ENCODE measurements at places on chromosomes 16 and 17.
A peak's percentile ranks its signal among the peaks of the same experiment; 100 is the strongest.

DNA sequence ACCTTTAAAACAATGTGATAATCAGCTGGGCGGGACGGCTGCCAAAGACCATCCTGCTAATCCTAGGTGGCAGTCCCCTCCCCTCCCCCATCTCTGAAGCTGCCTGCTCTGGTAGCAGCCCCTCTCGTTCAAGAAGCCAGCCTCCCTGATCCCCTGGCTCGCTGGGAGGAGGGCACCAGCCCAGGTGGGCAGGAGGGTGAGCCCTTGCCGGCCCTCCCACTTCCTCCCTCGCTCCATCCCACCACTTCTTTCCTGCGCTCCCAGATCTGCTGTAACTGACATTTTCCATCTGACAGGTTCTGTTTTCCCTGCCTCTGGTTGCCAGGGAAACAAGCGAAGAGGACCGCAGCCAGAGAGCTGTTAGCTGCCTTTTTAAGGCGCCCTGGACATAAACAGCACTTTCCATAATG, 155.7 kb upstream of the TNRC6C start:
- no peaks in the 10 kb centered on the region for H3K4me1 ChIP-seq
- H3K4me3 ChIP-seq, result no peak overlapping the region
- no peaks in the 10 kb centered on the region for H3K36me3 ChIP-seq
- H3K27ac ChIP-seq, result no peak overlapping the region

- H3K36me3 ChIP-seq, result no peaks in the 10 kb centered on the region
- H3K27ac ChIP-seq, result no peak overlapping the region
- H3K4me1 ChIP-seq, result no peaks in the 10 kb centered on the region
- DNase-seq, result no peak
- H3K27me3 ChIP-seq, result no peaks in the 10 kb centered on the region
- H3K4me3 ChIP-seq, result no peak overlapping the region
Measured at GRCh38 chr16:14564861-14565687, 65.0 kb downstream of the PARN start.

GRCh38 chr17:48878920-48879898, 13.4 kb upstream of the ATP5MC1 start:
- no peaks in the 10 kb centered on the region for H3K36me3 ChIP-seq
- DNase-seq, result peak; percentile 81
- no peaks in the 10 kb centered on the region for H3K27me3 ChIP-seq
- no peak overlapping the region for H3K4me3 ChIP-seq
- H3K4me1 ChIP-seq, result no peaks in the 10 kb centered on the region
- no peak overlapping the region for H3K27ac ChIP-seq

GRCh38 chr17:66467766-66468165, 165.4 kb downstream of the PRKCA start:
- H3K4me3 ChIP-seq, result no peak overlapping the region
- no peaks in the 10 kb centered on the region for H3K36me3 ChIP-seq
- H3K27ac ChIP-seq, result no peak overlapping the region
- no peak for DNase-seq

- H3K4me1 ChIP-seq, result peaks cover 8% of the 10 kb centered on the region
- peak; percentile 2 for DNase-seq
- peaks cover 34% of the 10 kb centered on the region for H3K27me3 ChIP-seq
Measured at GRCh38 chr16:52549011-52549692, 2.2 kb upstream of the TOX3 start.

DNA sequence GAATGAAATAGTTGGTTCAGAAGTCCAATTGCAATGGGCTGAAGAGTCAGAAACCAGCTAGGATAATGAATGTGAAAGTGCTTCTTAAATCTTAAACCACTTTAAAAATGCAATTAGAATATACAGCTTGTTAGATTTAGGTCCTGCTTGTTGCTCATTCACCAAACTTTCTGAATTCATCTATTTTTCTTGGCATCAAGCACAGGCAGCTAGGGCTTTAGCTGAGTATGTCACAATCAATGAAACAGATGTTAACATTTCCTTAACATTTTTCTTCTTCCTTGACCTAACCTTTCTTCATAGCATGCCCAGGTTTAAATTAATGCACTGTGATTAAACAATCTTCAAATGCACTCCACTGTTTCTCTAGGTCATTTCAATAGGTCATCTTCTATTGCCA, 14.4 kb downstream of the KIF2B start:
- H3K36me3 ChIP-seq, result no peaks in the 10 kb centered on the region
- H3K4me1 ChIP-seq, result no peaks in the 10 kb centered on the region
- H3K4me3 ChIP-seq, result no peak overlapping the region

GRCh38 chr16:72884037-72884436, 163.9 kb downstream of the ZFHX3 start:
- H3K27me3 ChIP-seq, result no peaks in the 10 kb centered on the region
- no peaks in the 10 kb centered on the region for H3K4me1 ChIP-seq
- no peak for DNase-seq
- no peak overlapping the region for H3K4me3 ChIP-seq

GRCh38 chr16:31194898-31195297, 7.7 kb downstream of the PYCARD start:
- no peak for DNase-seq
- H3K27me3 ChIP-seq, result no peaks in the 10 kb centered on the region
- no peak overlapping the region for H3K4me3 ChIP-seq
- peaks cover 80% of the 10 kb centered on the region for H3K36me3 ChIP-seq
- H3K27ac ChIP-seq, result no peak overlapping the region

GRCh38 chr17:27459433-27459832, 3.2 kb downstream of the KSR1 start:
- H3K4me3 ChIP-seq, result no peak overlapping the region
- H3K36me3 ChIP-seq, result peaks cover 4% of the 10 kb centered on the region

- peak; percentile 33 for DNase-seq
- no peak overlapping the region for H3K4me3 ChIP-seq
- no peaks in the 10 kb centered on the region for H3K4me1 ChIP-seq
- no peaks in the 10 kb centered on the region for H3K27me3 ChIP-seq
Measured at GRCh38 chr16:3212006-3212405, 23.0 kb downstream of the ZNF200 start.

GRCh38 chr16:81668243-81669097, 110.6 kb upstream of the PLCG2 start:
- no peaks in the 10 kb centered on the region for H3K4me1 ChIP-seq
- no peak overlapping the region for H3K27ac ChIP-seq
- peak; percentile 24 for DNase-seq
- no peaks in the 10 kb centered on the region for H3K27me3 ChIP-seq
- H3K4me3 ChIP-seq, result peak overlapping the region; percentile 47

DNA sequence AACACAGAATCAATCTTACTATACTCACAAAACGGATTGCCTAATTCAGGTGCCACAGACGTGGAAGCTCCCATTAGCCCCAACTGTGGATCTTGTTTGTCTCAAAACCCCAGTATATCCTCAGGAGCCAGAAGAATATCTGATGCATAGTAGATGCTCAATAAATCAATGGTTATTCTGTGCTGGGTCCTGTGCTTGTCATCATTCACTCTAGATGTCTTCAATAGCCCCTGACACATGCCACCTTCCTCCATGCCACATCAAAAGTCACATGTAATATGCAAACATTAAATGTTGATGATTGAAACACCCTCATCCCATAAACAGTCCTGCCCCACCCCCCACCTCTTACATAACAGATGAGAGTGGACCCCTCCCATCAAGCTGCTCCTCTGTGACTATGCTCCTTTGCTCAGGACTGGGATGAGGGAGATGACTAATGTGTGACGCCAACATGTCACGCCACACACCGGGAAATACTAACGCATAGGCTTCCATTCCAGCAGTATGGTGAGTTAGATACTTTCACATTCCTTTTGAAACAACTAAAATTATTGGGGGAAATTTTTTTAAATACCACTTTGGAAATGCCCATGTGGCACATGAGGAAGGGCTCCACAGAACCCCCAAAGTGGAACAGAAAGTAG, 267.6 kb upstream of the SDK2 start:
- no peak overlapping the region for H3K27ac ChIP-seq
- H3K36me3 ChIP-seq, result no peaks in the 10 kb centered on the region
- DNase-seq, result no peak
- peaks cover 6% of the 10 kb centered on the region for H3K27me3 ChIP-seq

DNA sequence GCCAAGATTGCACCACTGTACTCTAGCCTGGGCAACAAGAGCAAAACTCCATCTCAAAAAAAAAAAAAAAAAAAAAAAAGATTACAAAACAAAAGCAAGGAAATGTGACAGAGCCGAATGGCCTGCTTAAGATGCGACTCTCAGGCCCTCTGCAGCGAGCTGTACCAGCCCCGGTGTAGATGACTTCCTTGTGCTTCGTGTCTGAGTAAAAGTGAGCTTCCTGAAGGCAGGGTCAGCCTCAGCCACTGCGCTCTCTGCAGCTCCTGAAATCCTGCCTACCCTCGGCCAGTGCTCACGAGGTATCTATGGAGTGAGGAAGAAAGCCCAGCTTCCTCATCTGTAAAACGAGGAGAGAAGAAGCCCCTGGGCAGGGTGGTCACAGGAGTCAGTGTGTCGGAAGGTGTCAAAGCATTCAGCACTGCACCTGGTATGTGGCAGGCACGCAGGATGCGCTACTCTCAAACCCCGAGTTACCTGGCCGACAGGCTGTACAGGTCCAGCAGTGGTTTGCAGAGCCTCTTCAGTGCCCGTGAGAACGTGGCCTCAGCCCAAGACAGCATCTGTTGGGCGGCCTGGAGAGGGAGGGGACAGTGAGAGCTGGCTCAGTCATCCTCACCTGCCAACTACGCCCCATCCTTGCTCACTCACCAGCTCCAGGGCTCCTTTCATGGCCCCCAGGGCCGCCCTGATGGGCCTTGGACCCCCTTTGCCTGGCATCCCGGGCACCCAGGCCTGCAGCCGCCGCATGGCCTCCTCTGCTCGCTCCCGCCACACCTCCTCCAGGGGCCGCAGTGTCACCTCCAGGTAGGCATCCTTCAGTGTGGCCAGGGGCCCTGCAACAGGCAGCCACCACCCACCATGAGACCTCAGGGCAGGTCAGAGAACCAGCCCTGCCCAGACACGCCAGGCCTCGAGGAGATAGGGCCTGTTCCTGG, 44.6 kb downstream of the RMI2 start:
- no peaks in the 10 kb centered on the region for H3K27me3 ChIP-seq
- peaks cover 4% of the 10 kb centered on the region for H3K4me1 ChIP-seq
- H3K36me3 ChIP-seq, result no peaks in the 10 kb centered on the region
- no peak overlapping the region for H3K27ac ChIP-seq

DNA sequence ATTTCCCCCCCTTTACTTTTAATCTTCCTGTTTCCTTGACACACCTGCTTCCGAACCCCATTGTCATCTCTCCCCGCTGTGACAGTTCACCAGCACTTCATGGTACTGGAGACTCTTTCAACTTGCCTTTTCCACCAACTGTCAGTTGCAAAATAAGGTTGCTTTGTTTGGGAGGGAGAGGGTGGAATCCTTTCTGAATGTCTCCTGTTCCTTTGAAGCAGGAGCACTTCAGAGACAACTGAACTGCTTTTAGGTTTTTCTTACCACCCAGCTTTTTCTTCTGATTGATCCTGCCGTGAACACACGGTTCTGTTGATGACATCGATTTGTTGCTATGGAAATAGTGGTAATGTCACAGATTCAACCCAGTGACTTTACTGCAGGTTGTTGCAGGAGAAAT, 42.0 kb downstream of the RPA1 start:
- no peaks in the 10 kb centered on the region for H3K4me1 ChIP-seq
- no peak for DNase-seq
- no peaks in the 10 kb centered on the region for H3K27me3 ChIP-seq
- H3K27ac ChIP-seq, result no peak overlapping the region
- H3K4me3 ChIP-seq, result no peak overlapping the region
- H3K36me3 ChIP-seq, result peaks cover 14% of the 10 kb centered on the region

DNA sequence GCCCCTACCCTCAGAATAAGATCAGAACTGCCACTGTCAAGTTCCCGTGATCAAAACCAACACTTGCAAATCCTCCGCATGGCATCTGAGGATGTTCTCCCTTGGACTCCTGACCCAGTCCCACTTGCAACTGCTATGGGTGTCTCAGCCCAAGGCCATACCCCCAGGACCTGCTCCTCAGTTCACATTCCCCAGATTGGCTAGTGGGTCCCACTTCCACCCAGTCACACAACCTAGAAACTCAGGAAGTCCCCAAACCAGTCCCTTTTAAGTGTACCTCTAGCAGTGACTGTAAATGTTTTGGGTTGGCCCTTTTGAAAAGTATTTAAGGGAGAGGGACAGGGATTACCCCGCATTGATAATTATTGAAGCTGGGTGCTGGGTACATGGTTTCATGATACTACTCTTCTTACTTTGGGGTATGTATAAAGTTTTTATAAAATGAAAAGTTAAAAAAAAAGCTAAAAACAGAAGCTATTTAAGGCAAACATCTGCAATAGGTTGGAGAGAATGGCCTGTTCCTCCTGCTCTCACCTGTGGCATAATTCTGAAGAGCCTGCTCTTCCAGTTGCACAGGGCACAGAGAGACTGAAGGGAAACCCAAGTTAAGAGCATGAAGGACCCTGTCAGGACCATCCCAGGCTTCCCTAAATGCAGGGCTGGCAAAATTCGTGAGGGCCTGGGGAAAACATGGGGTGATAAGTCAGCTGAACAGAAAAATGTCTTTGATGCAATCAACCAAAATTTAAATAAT, 42.5 kb downstream of the ERN1 start:
- DNase-seq, result peak; percentile 62
- no peaks in the 10 kb centered on the region for H3K36me3 ChIP-seq
- no peak overlapping the region for H3K4me3 ChIP-seq
- H3K27me3 ChIP-seq, result no peaks in the 10 kb centered on the region

- no peak for DNase-seq
- H3K36me3 ChIP-seq, result peaks cover 45% of the 10 kb centered on the region
- no peaks in the 10 kb centered on the region for H3K27me3 ChIP-seq
- H3K4me3 ChIP-seq, result no peak overlapping the region
- H3K27ac ChIP-seq, result no peak overlapping the region
- H3K4me1 ChIP-seq, result no peaks in the 10 kb centered on the region
Measured at GRCh38 chr17:63402431-63403212, 43.5 kb downstream of the CYB561 start.

GRCh38 chr17:17712268-17712924, 31.1 kb downstream of the RAI1 start:
- H3K36me3 ChIP-seq, result peaks cover 4% of the 10 kb centered on the region
- H3K4me1 ChIP-seq, result peaks cover 21% of the 10 kb centered on the region
- DNase-seq, result no peak
- no peak overlapping the region for H3K4me3 ChIP-seq
- H3K27ac ChIP-seq, result no peak overlapping the region
